Fibroblast of skin of right biceps (primary cell): ENCODE measurements at places on chromosomes 3 and 15.

DNA sequence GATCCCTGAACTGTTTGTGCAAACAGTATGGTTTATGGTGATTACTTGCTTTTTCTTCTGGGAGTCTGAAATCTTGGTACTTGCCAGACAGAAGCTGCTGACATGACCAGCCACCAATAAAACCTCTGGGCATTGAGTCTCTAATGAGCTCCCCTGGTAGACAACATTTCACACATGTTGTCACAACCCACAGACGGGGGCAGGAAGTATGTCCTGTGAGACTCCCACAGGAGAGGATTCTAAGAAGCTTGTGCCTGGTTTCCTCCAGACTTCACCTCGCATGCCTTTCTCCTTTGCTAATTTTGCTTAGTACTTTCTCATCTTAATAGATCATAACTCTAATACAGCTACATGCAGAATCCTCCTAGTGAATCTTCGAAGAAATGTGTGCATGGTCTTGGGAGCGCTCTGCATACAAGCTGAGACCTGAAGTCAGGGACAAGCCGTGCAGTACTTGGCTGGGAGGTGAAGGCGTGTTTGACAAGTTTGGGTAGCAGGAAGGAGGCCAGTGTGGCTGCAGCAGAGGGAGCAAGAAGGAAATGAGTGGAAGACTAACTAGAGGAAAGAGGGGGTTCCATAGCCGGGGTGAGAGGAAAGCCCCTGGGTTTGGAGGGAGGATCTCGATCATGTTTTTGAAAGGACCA lies 49.0 kb downstream of the B3GNT5 start:
- DNase-seq = no peak

DNA sequence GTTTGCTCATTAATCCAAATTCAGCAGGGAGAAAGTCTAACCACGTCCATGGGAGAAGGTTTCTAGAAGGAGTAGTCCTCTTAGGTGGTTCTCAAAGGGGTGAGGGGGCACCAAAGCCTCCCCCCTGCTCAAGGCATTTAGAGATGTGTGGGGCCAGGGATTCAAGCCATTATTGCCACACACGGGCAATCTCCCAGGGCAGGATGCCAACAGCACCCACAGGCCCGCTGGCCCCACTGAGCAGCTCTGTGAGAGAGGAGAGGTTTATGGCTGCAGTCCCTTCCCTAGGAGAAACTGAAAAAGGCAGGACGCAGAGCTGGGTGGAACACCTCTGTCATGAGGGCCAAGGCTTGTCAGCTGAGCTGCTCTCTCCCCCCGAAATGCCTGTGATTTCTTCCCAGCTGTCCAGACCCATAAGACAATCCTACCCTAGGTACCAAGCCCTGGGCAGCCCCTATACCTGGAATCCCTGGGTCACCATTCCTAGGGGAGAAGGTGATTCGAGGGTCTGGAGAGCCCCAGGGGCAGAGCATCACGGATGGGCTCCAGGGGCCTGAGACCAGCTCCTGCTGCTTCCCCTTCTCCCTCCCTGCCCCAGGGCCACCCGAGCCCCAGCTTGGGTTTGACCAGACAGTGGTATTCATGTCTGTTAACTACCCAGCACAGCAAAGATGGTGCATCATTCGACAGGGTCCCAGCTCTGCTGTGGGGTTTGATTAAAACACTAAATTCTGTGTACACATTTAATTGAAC lies 39.0 kb downstream of the WHAMM start:
- DNase-seq = no peak

GRCh38 chr15:35256551-35256950 lies 171.5 kb upstream of the NANOGP8 start:
- no peak for DNase-seq

GRCh38 chr3:139455206-139455605 lies 21.1 kb downstream of the RBP2 start:
- no peak for DNase-seq

GRCh38 chr3:5096336-5097008 lies 25.6 kb upstream of the ARL8B start:
- DNase-seq = no peak

DNA sequence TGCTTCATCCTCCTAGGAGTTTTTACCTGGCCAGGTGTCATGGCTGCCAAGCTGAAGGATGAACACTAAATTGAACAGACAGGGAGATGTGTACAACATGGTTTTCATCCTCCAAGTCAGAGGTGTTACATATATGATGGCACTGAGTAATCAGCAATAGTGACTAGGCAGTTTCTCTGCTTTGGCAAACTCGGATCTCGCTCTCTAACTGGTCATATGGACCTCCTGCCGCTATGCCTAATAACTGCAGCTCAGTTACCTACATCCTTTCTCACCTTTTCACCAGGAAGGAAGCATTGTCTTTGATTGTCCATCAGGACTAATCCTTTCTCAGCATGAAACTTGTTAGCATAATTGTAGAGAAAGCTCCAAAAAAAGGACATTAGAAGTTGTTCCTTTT lies 175.9 kb upstream of the PLSCR5 start:
- no peak for DNase-seq

- DNase-seq = no peak
These were observed 26.9 kb downstream of the PHC3 start for GRCh38 chr3:170154569-170155143.

GRCh38 chr3:10983219-10983916 lies 9.2 kb upstream of the SLC6A1 start:
- DNase-seq = peak; percentile 26
